Cortex of kidney (tissue), 1 donor: ENCODE measurements at places on chromosomes 6 and 20.
A peak's percentile ranks its signal among the peaks of the same experiment; 100 is the strongest.

DNA sequence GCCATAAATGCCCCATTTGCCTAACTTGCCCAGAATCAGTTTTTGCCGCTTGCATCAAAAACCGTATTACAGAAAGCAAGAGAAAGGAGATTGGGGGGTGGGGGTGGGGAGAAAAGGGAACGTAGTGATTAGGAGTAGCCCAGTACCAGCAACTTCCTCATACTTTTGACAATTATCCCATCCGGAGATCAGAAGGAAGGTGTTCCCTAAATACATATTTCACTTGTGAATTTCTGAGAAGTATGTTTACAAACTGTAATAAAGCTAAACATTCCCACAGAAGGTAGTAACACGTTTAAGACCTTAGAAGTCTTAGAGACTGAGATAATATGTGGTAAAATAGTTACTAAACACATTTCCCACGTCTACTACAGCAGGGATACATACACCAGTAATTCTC lies 14.5 kb downstream of the PREP start:
- no peak for DNase-seq

- no peak for DNase-seq
Measured at GRCh38 chr6:123745895-123746294, 57.8 kb upstream of the NKAIN2 start.

DNA sequence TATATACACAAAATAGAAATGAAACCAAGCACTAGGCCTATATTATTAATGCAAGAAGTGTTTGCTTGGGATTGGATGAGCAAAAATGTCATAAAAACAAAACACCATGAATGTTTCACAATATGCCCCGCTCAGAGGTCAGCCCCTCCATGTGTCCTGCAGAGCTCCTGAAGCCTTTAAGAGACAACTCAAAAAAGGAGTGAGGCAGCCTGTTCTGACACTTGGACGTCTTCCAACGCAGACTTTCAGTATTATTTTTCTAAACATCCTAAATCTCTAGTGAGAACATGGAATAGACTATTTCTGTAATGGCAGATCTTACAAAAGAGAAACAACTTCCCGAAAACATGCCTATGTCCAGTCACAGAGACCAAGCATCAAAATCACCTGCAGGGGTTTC lies 322.6 kb downstream of the PRKN start:
- no peak for DNase-seq

- no peak for DNase-seq
Measured at GRCh38 chr6:123812621-123813020, 9.0 kb downstream of the NKAIN2 start.

DNA sequence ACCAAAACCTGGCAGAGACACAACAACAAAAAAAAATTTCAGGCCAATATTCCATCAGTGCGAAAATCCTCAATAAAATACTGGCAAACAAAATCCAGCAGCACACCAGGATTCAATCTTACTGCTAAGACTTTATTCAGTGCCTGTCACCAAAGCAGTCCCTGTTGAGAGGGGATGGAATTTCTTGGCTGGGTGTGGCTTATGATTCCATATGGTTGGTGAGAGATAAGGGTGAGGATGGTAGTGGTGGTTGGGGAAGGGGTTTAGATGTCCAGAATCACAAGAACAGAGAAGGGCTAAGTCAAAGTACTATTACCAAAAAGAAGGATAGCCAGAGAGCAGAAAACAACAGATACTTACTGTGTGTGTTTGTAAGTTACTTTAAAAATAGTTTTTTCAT lies 152.8 kb upstream of the SLC35B3 start:
- no peak for DNase-seq

- DNase-seq = no peak
Measured at GRCh38 chr6:12404651-12405050, 114.5 kb downstream of the EDN1 start.

- peak; percentile 20 for DNase-seq
Measured at GRCh38 chr6:106512048-106512967, 117.0 kb downstream of the RTN4IP1 start.

- DNase-seq = no peak
Measured at GRCh38 chr20:16607364-16608276, 34.4 kb upstream of the KIF16B start.

DNA sequence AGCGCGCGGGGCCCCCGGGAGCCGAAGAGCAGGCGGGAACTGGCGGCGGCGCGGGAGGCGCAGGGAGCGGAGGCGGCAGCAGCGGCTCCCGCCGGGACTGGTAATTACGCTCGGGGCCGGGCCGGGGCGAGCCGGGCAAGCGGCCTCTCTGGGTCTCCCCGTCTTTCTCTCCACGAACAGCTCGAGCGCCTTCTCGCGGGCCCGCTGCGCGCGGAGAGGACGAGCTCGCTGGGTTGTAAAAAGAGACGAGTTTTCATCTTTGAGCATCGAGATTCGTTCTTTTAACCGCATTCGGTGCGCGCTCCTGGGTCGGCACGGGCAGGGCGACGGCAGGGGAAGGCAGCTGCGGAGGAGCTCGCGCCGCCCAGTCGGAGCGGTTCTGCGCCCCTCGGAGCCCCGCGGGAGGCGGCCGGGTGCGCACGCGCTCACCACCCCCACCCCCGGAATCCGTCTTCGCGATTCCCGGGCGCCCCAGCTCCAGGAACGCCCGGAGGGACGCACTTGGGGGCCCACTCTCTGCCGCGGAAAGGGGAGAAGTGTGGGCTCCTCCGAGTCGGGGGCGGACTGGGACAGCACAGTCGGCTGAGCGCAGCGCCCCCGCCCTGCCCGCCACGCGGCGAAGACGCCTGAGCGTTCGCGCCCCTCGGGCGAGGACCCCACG lies 38.0 kb downstream of the YTHDF1 start:
- no peak for DNase-seq

DNA sequence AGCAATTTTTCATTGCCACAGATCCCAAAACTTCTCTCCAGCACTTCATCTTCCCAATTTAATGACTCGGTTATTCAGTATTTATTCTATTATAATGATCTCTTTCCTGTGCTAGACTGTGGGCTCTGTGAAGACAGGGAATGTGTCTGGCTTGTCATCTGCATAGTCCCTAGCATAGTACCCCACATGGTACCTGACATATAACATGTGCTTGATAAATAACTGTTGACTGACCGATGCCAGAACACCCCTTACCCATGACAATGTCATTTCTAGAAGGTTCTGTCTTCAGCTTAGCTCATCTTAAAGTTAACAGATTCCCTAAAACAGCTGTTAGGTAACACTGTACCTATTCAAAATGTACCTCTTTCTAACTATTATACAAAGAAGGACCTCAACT lies 3.6 kb downstream of the PXMP4 start:
- no peak for DNase-seq

- no peak for DNase-seq
Measured at GRCh38 chr6:14621518-14621917, 503.9 kb downstream of the CD83 start.

DNA sequence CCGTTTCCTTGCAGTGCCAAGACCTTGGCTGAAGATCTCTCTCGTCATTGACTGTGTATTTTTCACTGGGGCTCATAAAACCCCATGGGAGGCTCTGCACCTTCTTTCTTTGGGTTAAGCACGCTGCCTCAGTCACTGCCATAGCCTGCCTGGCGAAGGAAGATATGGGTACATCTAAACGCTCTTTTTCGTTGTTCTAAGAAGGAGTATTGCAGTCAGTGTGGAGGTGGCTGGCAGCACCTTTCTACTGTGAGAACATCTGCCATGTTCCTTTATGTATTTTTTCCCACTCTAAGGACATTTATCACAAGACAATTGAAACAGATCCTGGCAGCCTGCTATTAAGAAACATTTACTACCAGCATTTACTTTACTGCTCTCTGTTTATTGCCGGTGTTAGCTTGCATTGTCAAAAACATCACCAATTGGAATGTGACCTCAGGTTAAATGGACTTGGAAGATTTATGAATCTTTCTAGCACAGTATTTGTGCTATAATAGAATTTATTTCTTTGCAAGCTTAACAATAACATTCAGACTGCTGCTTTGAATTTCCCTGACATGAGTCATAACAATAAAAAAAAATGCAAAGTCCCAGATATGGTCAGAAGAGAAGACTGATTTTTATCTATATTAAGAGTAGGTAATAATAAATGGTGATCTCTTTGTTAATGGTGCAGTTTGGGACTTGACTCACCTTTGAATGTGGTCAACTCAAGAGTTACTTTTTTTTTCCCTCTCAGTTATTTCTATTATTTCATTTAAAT lies 62.2 kb upstream of the CLDN20 start:
- no peak for DNase-seq

DNA sequence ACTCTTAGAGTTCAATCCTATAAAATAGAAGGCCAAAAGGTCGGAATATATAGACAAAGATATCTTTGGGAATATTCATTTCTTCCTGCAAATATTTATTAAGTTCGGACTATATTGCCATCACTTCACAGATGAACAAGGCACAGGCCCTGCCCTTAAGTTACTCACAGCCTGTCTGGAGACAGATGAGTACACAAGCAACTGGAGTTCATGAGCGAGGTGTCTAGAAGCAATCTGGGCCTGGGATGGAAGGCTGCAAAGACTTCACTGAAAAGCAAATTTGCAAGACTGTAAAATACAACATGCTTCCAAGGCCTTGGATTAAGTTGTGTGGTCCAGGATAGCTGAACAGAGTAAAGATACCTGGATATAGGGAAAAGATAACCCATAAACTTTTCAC lies 56.7 kb upstream of the CEP85L start:
- DNase-seq = no peak

DNA sequence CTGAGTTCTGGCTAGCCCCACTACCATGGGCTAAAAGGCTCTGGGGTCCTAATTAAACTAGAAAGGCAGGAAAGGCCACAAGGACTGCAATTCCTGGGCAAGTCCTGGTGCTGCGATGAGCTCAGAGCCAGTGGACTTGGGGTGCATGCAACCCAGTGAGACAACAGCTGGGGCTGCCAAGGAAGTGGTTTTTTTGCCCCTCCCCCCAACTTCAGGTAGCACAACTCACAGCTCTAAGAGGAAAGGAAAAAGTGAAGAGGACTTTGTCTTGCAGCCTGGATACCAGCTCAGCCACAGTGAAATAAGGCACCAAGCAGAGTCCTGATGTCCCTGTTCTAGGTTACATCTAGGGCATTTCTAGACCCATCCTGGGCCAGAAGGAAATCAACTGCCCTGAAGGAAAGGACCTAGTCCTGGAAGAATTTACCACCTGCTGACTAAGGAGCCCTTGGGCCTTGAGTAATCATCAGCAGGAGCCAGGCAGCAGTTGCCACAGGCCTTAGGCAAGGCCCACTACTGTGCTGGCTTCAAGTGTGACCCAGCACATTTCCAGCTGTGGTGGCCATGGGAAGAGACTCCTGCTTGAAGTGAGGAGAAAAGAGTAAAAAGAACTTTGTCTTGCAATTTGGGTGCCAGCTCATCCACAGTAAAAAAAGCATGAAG lies 358.4 kb downstream of the BTBD3 start:
- no peak for DNase-seq

DNA sequence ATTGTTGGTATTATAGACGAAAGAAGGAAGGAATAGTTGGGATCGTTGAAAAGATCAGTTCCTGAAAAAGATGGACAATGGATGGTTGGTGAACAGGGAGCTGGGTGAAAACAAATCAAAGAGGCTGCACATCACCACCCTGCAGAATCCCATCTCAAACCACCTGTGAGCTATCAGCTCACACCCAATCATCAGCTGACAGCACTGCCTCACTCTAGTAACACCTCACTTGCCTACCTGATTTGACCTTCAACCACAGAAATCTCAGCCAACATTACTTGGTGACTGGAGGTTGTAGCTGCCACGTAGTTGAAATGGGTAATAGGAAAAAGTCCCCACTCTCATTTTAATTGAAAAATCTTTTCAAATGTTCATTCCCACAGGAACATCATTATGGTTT lies 101.8 kb upstream of the DST start:
- DNase-seq = no peak

- DNase-seq = no peak
Measured at GRCh38 chr6:133835901-133836300, 53.0 kb upstream of the TCF21 start.

GRCh38 chr6:170181338-170181690 lies 109.6 kb downstream of the DLL1 start:
- no peak for DNase-seq

- no peak for DNase-seq
Measured at GRCh38 chr6:167930295-167930694, 67.2 kb upstream of the KIF25 start.

- DNase-seq = no peak
Measured at GRCh38 chr20:11546939-11547338, 370.8 kb upstream of the BTBD3 start.

DNA sequence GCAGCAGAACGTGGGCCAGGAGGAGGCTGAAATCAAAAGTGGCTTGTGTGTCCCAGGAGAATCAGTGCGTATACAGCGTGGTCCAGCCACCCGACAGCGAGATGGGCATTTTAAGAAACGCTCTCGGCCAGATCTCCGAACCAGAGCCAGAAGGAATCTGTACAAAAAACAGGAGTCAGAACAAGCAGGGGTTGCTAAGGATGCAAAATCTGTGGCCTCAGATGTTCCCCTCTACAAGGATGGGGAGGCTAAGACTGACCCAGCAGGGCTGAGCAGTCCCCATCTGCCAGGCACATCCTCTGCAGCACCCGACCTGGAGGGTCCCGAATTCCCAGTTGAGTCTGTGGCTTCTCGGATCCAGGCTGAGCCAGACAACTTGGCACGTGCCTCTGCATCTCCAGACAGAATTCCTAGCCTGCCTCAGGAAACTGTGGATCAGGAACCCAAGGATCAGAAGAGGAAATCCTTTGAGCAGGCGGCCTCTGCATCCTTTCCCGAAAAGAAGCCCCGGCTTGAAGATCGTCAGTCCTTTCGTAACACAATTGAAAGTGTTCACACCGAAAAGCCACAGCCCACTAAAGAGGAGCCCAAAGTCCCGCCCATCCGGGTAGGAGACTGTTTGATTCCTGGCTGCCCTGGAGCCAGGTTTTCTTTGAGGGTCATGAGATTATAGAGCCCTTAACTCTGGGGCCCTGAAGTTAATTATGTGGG lies 75.3 kb downstream of the ASXL1 start:
- DNase-seq = no peak

- DNase-seq = no peak
Measured at GRCh38 chr6:67221226-67221625, 1413.9 kb upstream of the ADGRB3 start.
